ENCODE measurements at places on chromosomes 12 and 14.

- H3K4me3 ChIP-seq, result peak overlapping the region; percentile 98
- no peak for DNase-seq
- H3K27me3 ChIP-seq, result no peaks in the 10 kb centered on the region
- peaks cover 54% of the 10 kb centered on the region for H3K4me1 ChIP-seq
- H3K27ac ChIP-seq, result peak overlapping the region; percentile 94
- H3K36me3 ChIP-seq, result peaks cover 34% of the 10 kb centered on the region
Measured at GRCh38 chr14:90398315-90398839, 1.5 kb downstream of the CALM1 start.

GRCh38 chr12:50840809-50841487 lies 1.8 kb upstream of the TMPRSS12 start:
- H3K36me3 ChIP-seq, result no peaks in the 10 kb centered on the region
- no peak overlapping the region for H3K27ac ChIP-seq
- H3K4me1 ChIP-seq, result no peaks in the 10 kb centered on the region
- no peaks in the 10 kb centered on the region for H3K27me3 ChIP-seq
- no peak for DNase-seq
- H3K4me3 ChIP-seq, result no peak overlapping the region

- no peaks in the 10 kb centered on the region for H3K36me3 ChIP-seq
- DNase-seq, result no peak
- no peaks in the 10 kb centered on the region for H3K27me3 ChIP-seq
Measured at GRCh38 chr12:1797991-1798640, 22.2 kb upstream of the LRTM2 start.

DNA sequence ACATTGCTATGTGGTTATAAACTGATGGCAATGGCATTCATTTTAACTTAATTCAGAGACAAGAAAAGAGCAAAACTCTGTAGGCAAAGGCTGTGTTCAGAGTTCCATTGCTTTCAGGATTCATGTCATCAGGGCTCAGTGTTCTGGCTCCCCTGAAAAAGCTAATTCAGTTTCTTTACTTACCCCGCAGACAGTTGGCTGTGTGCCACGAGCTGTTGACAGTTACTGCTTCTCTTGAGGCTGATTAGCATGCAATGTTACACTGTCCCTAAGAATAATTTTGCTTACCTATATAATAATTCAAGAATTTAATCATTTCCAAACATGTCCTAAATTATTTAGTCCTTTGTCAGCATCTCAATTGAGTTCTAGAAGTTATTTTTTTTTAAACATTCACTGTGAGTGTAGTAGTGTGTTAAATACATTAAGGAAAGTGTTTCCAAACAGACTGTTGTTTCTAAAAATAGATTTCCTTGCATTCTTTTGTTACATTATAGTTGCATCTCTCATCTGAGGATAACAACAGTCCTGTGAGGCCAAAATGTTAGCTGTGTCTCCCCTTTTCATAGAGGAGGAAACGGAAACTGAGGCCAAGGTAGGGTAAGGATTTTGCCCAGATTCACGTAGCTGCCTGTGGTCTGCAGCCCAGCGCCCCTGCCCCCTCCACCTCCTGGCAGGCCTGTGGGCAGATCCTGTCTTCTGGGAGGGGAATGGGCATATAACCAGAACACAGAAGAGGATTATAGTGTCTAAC lies 98.6 kb downstream of the PELI2 start:
- no peaks in the 10 kb centered on the region for H3K36me3 ChIP-seq
- H3K4me1 ChIP-seq, result peaks cover 67% of the 10 kb centered on the region
- no peak overlapping the region for H3K27ac ChIP-seq
- H3K27me3 ChIP-seq, result no peaks in the 10 kb centered on the region

- no peaks in the 10 kb centered on the region for H3K36me3 ChIP-seq
- no peak for DNase-seq
- no peak overlapping the region for H3K27ac ChIP-seq
- H3K4me1 ChIP-seq, result peaks cover 19% of the 10 kb centered on the region
- no peak overlapping the region for H3K4me3 ChIP-seq
- peaks cover 20% of the 10 kb centered on the region for H3K27me3 ChIP-seq
Measured at GRCh38 chr12:109730306-109731145, 16.9 kb downstream of the FAM222A start.

DNA sequence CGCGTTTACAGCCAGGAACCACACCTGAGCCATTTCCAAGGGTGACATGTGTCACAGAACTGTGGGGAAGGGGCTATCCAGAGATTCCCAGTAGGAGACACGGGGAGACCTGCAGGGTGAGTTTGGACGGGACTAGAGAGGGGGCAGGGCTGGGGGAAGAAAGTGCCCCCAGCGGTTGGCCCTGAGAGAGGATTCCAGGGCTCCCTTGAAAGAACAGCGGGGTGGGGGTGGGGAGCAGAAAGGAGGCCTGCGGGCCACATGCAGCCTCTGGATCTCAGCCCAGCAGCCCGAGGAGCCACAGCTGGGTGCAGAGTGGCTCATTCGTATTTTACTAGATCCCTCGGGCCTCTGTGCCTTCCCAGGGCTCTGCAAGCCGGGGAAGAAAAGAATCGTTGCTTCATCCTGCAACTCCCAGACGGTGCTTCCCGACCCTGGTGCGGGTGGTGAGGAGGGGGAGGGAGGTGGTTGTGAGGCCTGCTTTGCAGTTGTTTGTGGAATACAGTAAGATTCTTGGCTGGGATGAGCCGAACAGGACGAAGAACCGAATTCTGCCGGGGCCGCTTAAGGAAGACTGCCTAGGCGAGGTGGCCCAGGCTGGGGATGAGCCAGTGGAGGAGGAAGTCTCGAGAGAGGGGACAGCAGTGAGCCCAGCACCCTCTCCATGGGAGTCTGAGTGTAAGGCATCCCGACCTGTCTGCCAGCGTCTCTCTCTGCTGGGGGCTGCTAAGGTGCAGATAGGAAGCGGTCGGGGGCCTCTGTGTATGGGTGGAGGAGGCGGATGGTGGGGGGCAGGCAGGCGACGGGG lies 36.1 kb upstream of the ANKRD9 start:
- H3K27me3 ChIP-seq, result peaks cover 47% of the 10 kb centered on the region
- DNase-seq, result no peak
- no peaks in the 10 kb centered on the region for H3K36me3 ChIP-seq
- H3K4me1 ChIP-seq, result peaks cover 17% of the 10 kb centered on the region
- H3K27ac ChIP-seq, result no peak overlapping the region

DNA sequence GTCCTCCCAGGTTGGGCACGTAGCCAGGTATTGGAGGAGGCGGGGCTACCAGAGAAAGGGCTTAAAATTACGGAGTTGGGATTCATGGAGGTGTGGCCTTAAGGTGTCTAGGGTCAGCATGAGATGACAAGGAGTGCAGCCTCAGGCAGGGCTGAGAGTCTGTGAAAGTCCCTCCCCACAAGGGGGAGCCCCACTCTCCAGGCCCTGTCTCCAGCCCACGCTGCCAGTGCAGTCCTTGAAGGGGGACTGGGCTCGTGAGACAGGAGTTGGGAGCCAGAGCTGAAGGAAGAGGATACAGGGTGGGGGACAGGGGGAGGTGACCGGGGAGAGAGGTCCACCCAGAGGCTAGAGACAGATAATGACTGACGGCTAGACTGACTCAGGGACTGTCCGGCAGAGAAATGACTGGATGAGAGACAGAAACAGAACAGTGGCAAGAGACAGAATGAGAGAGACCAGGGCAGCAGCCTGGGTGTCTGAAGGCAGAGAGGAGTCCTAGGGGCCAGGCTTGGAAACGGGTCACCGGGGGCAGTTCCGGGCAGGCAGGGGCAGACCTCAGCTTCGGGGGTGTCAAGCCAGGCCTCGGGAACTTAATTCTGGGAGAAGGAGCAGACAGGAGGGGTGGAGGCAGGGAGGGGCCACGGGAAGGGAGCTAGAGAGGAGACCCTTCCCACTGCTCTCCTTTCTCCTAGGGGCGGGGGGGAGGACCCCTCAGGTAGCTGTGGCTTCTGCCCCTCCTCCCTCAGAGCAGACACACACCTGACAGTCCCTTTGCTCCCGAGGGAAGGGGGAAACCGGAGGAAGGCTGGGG lies 970 bp downstream of the CDH24 start:
- no peak overlapping the region for H3K27ac ChIP-seq
- no peaks in the 10 kb centered on the region for H3K36me3 ChIP-seq
- peak; percentile 60 for DNase-seq
- H3K4me1 ChIP-seq, result peaks cover 21% of the 10 kb centered on the region
- no peaks in the 10 kb centered on the region for H3K27me3 ChIP-seq

- H3K4me3 ChIP-seq, result peak overlapping the region; percentile 70
- DNase-seq, result peak; percentile 71
- no peaks in the 10 kb centered on the region for H3K36me3 ChIP-seq
- peaks cover 38% of the 10 kb centered on the region for H3K4me1 ChIP-seq
- no peaks in the 10 kb centered on the region for H3K27me3 ChIP-seq
Measured at GRCh38 chr12:8033153-8034044, 883 bp downstream of the FOXJ2 start.

DNA sequence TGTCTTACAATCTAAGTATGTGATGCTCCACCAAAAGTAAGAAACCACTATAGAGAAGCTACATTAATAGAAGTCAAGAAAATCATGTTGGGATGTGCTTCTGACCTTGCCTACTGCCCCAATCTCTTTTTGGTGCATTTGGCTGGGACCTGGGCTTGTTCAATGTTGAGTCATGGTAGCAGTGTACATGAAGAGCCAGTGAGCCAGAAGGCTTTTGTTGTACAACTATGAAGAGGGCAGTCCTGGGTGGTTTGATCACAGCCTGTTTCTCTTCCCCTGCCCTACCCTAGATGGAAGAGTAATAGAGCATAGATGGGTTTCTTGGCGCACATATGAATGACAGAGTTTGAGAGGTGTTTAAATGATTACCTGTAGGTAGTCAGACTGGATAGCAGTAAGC lies 56.4 kb downstream of the UBR7 start:
- no peak for DNase-seq
- no peaks in the 10 kb centered on the region for H3K4me1 ChIP-seq
- no peaks in the 10 kb centered on the region for H3K27me3 ChIP-seq
- no peak overlapping the region for H3K4me3 ChIP-seq

DNA sequence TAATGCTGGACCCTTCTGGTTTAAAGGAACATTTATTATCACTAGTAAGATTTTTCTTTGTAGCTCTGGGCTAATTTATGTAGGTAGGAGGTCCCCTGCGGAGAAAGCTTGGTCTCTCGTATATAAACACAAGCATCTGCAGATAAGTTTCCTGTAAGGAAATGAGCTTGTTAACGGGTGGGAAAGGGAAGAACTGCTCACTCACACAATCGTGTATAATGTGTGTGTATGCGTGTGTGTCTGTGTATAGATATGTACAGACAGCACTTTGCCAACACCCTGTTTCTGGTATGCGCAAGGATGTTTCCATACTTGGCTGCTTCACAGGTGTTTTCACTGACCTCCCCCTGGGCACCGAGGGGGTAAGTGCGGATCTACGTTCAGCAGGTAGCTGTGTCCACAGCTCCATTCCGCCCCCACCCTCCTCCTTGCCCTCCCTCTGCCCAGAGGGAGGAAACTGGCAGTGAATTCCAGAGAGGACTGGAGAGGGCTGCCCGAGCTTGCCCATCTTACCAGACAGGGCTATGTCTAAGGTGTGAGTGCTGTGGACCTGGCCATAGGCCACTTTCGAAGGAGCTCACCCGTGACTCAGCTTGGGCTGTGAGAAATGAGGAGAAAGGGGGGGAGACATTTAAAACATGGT lies 65.2 kb downstream of the NINJ2 start:
- H3K27me3 ChIP-seq, result no peaks in the 10 kb centered on the region
- DNase-seq, result no peak
- no peaks in the 10 kb centered on the region for H3K36me3 ChIP-seq
- H3K4me1 ChIP-seq, result peaks cover 11% of the 10 kb centered on the region

GRCh38 chr12:48629541-48629940 lies 52.5 kb downstream of the KANSL2 start:
- H3K27me3 ChIP-seq, result peaks cover 20% of the 10 kb centered on the region
- no peak overlapping the region for H3K27ac ChIP-seq
- no peak for DNase-seq

GRCh38 chr14:105482486-105483110 lies 4.1 kb upstream of the CRIP1 start:
- H3K27ac ChIP-seq, result peak overlapping the region; percentile 100
- no peaks in the 10 kb centered on the region for H3K27me3 ChIP-seq
- peak overlapping the region; percentile 41 for H3K4me3 ChIP-seq
- H3K36me3 ChIP-seq, result peaks cover 13% of the 10 kb centered on the region
- peak; percentile 27 for DNase-seq

DNA sequence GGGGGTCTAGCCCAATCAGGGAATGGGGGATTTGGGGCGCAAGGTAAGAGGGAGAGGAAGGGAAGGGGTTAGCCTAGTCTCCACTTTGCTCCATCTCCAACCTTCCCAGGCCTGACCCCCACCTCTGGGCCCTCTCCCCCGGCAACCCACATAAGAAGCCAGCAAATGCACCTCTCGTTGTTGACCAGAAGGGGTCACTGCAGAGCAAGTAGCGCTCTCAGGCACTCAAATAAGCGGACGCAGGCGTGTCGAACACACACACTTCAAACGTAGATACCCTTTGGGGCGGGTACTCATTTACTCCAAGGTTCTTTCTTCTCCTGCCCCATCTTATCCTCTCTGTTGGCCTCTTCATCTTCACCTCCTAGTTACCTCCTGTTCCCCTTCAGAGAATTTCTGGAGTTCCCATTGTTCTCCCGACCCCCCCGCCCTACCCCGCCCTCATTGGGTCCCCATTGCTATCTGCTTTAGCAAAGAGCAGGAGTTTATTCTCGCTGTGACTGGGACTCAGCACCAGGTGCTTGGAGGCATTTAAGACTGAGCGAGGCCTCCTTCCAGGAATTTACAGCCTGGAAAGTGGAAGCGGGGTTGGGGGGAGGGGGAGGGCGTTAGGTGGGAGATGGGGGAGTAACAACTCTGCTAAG lies 1.5 kb upstream of the SRRM4 start:
- no peaks in the 10 kb centered on the region for H3K36me3 ChIP-seq
- no peak for DNase-seq
- H3K4me1 ChIP-seq, result no peaks in the 10 kb centered on the region
- peaks cover 78% of the 10 kb centered on the region for H3K27me3 ChIP-seq
- no peak overlapping the region for H3K27ac ChIP-seq

DNA sequence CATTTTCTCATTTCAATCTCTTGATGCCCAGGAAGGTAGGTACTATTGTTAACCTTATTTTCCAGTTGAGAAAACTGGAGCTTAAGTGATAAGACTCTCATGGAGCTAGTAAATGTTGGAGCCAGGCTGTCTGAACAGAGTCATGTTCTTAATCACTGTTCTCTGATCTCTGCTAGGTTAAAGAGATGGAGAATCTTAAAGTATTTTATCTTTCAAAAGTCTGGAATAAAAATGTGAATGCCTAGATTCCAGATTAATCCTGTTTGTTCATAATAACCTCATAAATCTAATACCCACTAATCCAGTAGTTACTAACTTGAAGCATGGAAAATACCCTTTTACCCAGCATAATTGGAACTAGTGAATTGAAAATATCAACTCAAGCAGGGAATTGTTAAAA lies 341.0 kb upstream of the RGS6 start:
- DNase-seq, result no peak
- H3K36me3 ChIP-seq, result no peaks in the 10 kb centered on the region
- H3K27me3 ChIP-seq, result no peaks in the 10 kb centered on the region
- no peak overlapping the region for H3K27ac ChIP-seq
- no peaks in the 10 kb centered on the region for H3K4me1 ChIP-seq
- H3K4me3 ChIP-seq, result no peak overlapping the region

DNA sequence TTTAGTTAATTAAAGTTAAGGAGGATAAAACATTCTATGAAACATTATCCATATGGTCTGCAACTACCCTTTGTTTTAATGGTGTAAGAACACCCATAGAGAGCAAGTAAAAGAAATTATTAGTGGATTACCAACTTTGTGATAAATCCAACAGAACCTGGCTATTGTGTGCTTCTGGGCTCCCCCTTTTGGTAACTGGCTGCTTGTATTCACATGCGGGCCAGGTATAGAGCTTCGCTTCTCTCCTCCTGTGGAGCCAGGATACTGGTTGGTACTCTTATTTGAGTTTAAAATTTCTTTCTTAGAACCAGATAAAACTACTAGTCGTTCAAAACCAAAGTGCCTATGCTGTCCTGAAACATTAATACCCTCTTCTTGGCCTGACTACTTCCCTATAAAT lies 81.0 kb downstream of the PTPRR start:
- no peak for DNase-seq
- no peak overlapping the region for H3K4me3 ChIP-seq
- no peaks in the 10 kb centered on the region for H3K27me3 ChIP-seq
- no peak overlapping the region for H3K27ac ChIP-seq
